Activated CD8-positive, alpha-beta memory T cell treated with anti-CD3 and anti-CD28 coated beads, Interleukin-2, amount 50 U/mL, for 48 hours (primary cell): ENCODE measurements at places on chromosomes 2 and 18.

DNA sequence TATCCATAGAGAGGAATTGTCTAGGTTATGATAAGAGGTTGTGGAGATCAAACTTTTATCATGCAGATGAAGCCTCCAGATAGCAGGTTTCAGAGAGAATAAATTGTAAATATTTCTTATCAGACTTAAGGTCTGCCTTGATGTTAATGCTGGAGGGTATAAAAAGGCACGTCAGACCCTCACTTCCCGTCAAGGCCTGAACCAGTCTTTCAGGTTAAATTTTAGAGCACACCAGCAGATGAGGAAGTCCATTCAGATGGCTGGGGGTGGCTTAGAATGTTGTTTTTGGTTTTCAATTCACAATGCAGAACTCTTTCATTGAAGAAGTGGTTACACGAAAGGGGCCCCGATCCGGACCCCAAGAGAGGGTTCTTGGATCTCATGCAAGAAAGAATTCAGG is 144.4 kb upstream of the FBXO11 start:
- DNase-seq = no peak

- no peak for DNase-seq
Measured at GRCh38 chr2:214730800-214731407, 78.6 kb downstream of the BARD1 start.

GRCh38 chr18:55573386-55573785 is 14.6 kb downstream of the TCF4 start:
- DNase-seq = no peak

- DNase-seq = peak; percentile 64
Measured at GRCh38 chr2:148876595-148877402, 1.8 kb downstream of the KIF5C start.

- no peak for DNase-seq
Measured at GRCh38 chr2:231300722-231301076, 94.8 kb upstream of the B3GNT7 start.

- DNase-seq = no peak
Measured at GRCh38 chr2:72236445-72237067, 88.9 kb upstream of the CYP26B1 start.

DNA sequence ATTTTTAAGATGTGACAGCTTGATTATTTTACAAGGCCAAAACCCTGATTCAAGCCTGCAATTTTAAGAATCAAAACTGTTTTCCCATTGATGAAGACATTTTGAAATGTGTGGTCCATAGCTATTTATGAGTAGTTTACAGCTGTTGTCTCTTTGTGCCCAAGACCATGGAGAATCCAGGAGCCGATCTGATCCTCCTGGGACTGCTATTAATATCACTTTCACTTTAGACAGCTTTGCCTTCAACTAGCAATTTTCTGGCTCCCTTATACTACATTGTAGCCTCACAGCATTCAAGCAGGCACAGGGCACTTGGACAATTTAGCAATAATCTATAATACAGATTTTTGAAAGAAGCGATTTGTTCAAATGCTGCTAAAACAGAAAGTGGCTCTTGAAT is 172.9 kb downstream of the SLC8A1 start:
- no peak for DNase-seq

GRCh38 chr2:224039080-224039769 is at the start of gene SERPINE2:
SERPINE2 (minus strand) TSS chr2:224039286; CDS start chr2:224001900, 37,386 bp downstream.
- peak; percentile 80 for DNase-seq

DNA sequence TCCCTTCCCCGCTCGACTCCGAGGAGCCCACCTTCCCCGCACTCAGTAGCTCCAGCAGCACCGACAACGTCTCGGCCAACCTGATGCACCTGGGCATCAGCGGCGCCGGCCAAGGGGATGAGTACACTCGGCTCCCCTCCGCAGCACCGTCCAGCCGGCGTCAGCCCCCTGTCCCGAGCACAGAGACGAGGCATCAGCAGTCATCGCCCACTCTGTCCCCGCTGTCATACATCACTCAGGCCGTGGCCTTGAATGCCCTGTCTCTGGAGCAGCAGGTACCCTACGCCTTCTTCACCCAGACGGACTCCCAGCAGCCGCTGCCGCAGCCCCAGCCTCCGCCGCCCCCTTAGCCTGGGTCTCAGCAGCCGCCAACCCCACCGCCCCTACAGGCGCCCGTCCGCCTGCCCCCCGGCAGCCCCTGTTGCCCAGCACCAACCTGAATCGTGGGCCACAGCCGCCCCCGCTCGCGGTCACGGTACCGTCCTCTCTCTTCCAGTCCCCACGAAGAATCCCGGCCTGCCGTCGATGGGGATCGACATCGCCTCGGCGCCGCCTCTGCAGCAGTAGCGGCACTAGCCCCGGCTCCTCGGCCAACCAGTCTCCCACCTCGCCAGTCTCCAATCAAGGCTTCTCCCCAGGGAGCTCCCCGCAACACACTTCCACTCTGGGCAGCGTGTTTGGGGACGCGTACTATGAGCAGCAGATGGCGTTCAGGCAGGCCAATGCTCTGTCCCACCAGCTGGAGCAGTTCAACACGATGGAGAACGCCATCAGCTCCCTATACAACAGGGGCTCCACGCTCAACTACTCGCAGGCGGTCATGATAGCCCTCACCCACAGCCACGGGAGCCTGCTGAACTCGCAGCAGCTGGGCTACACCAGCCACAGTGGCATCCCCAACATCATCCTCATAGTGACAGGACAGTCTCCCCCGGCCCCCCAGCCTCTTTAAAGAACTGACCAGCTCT is 1195.9 kb upstream of the CHAC2 start:
- DNase-seq = no peak

DNA sequence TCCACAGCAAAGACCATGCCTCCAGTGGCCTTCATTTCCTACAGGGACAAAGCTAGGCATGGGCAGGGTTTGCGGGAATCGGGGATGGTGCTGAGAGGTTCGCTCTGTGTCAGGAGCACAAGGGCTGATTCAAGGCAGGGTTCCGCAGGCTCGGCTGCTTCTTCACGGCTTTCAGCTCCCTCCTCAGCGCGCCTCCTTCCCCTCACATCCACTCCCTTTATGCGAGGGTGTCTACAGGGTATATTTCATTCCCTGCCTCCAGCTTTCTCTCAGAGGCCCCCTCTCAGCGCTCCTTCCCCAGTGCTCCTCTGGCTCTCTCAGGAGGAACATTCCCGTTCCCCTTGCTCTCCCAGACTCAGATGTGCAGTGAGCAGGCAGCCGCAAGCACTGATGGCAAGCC is 78.7 kb upstream of the ASB18 start:
- DNase-seq = no peak

GRCh38 chr2:229947544-229947943 is 25.2 kb downstream of the FBXO36 start:
- DNase-seq = no peak

DNA sequence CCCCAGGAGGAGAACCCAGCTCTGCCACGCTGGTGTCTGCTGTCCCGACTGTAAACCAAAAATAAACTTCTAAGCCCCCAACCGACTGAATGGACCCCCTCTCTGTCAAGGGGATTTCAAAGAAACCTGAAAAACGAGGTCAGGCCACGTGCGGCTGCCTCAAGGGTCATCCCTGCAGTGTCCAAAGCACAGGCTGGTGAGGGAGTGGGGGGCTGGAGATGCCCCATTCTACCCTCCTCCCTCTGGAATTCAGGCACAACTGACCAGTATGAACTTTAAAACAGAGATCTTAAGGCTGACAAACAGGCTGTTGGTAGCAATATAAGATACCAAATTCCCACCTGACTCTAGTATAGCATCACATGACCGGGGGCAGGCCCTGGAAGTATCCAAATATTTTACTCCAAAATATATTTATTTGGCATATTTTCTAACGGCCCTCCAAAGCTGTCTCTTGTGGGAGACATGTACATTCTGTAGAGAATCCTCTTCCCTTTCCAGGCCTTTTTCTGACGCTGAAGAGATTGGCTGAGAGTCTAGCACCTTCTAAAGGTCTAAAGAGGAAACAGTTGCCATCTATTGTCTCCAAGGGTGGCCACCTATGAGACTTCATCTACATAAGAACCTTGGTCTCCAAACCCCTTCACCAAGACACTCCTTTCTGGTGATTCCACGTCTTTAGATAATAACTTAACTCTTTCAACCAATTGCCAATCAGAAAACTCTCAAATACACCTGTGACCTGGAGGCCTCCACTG is 40.4 kb upstream of the CTDP1 start:
- peak; percentile 32 for DNase-seq

- DNase-seq = no peak
Measured at GRCh38 chr18:41012194-41012593, 942.8 kb upstream of the PIK3C3 start.

- peak; percentile 57 for DNase-seq
Measured at GRCh38 chr18:36296650-36297416, 680 bp upstream of the FHOD3 start.

DNA sequence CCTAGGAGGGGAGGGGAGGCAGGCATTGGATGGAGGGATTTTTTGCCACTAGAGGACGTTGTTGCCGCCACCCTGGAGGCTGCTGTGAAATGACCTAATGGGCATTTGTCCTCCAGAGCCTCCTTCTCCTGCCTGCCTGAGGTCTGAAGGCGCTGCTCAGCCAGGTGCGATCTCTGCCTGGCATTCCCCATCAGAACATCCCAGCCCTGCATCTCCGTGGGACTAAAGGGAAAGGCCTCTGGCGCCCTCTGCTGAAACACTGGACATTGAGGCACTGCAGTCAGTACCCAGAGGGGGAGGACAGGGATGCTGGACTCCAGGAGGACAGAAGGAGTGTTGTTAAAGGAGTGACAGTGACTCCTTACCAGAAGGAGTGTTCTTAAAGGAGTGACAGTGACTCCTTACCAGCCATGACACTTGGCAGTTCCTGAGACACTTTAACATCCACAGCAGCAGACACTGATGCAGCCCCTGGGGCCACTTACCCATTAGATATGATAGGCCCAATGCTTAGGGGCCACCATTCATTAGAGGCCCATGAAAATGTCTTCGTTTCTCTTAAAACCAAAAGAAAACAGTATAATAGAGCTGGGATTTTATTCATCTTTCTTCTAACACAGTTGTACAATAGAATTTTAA is 17.0 kb downstream of the THNSL2 start:
- no peak for DNase-seq

- no peak for DNase-seq
Measured at GRCh38 chr2:56017784-56018183, 94.2 kb upstream of the EFEMP1 start.

GRCh38 chr2:36982467-36982866 is 16.1 kb upstream of the STRN start:
- no peak for DNase-seq

DNA sequence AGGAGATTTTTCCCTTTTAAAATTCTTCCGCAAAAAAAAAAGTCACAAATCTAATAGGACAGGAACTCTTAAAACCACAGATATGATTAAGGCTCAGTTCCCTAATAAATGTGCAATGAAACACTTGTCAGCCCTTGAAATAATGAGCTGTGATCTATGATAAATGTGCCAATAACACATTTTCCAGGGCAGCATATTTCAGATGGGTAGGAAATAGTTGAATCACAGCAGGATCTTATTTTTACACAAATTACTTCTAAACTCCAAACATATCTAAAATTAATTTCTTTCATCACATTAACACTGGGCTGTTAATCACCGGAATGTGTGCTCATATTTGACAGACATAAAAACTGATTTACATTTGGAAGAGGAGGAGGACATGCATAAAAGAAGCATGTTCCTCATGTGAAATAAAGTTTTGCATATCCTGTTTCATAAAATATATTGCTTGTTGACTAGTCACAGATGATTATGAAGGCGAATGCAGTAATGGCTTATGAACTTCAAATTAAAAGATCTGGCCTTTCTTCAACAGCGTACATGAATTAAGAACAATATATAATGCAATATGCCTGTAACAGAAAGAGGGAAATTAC is 281.4 kb downstream of the PAX3 start:
- no peak for DNase-seq

- DNase-seq = no peak
Measured at GRCh38 chr2:104120171-104120570, 733.7 kb upstream of the POU3F3 start.

DNA sequence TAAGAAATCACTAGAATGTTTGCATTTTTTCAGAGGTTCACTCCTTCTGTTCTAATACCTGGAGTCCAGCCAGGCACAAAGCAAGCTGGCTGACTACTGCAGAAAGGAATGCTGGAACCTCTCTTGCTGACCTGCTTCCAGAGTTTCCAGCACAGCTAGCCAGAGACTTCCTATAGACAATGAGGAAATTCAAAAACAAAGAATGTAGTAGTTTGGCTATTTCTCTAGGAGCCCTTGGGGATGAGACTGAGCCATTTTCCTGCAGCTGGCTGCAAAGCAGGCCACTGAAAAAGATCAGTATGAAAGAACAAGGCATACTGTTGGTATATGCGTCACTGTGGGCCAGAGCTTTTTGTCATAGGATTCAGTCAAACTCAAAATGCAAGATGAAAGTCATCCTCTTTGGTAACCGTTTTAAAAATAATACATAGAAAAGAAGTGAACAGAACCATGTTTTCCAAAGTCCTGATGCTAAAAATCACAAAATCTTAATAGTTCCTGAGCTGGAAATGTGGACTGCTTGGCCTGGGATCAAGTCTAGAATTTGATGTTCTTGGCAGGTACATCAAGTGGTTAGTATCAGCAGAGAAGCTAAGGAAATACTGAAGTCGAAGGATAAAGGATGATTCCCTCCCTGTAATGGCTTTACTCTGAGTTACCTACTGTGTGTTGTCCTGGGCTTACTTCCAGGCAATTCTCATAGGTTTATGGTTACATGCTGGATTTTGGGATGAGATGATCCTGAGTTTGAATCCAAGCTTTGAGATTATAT is 9.0 kb upstream of the DSEL start:
- no peak for DNase-seq

- no peak for DNase-seq
Measured at GRCh38 chr2:64400733-64401528, 53.0 kb upstream of the LGALSL start.

GRCh38 chr2:234905547-234906265 is 46.1 kb upstream of the SH3BP4 start:
- DNase-seq = no peak

DNA sequence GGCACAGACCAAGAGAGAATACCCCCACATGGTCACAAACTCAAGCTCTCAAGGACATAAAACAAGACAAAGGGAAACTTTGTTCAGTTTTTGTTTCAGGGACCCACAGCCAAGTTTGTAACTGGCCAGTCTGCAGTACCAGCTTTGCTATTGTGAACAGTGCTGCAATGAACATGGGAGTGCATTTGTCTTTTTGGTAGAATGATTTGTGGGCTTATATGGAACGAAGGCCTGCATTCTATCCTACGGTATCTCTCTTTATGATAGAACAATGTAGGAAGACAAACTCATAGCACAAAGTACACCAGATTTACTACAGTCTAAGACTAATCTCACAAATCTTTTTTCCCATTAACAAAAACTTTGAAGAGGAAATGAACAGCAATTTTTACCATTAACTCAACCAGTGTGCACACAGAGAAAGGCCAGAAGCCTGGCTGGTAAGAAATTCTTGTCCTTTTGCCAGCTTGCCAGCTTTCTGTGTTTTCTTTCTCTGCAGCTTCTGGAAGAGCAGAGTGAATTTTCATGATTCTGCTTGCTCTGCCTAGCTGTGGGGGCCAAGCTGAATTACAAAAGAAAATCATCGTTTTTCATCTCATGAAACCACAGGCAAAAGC is 37.1 kb upstream of the FEZ2 start:
- DNase-seq = no peak

- no peak for DNase-seq
Measured at GRCh38 chr18:67367540-67367939, 149.0 kb downstream of the DSEL start.
